BJ (cell line): ENCODE measurements at places on chromosomes 3 and 15.

- no peak for DNase-seq
Observed at GRCh38 chr3:95719481-95719880, 1094.9 kb upstream of the EPHA6 start.

GRCh38 chr3:124386996-124387595, 343.2 kb upstream of the UMPS start:
- no peak for DNase-seq

DNA sequence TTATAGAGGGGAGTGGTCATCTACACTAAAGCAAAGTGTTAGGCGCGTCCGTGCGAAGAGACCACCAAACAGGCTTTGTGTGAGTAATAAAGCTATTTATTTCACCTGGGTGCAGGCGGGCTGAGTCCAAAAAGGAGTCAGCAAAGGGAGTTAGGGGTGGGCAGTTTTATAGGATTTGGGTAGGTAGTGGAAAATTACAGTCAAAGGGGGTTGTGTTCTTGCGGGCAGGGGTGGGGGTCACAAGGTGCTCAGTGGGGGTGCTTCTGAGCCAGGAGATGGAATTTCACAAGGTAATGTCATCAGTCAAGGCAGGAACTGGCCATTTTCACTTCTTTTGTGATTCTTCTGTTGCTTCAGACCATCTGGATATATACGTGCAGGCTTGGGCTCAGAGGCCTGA, 47.1 kb downstream of the OIP5 start:
- DNase-seq: no peak

- DNase-seq: no peak
Observed at GRCh38 chr15:28096411-28096669, 2.8 kb downstream of the OCA2 start.

DNA sequence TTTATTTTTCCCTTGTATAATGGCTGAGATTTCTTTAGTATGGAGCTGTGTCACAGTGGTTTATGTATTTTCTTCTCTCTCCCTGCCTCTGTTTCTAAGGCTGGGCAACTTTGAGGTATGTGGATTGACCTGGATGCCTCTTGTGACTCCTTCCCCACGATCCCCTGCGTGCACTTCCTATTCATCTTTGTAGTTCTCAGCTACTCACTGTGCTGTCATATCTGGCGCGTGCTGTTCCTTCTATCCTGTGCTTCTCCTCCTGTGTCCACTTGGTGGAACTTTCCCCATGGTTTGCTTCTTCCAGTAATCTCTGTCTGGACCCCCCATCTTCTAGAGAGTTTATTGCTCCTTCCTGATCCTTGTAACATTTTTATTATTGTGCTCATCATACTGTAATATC, 97.3 kb downstream of the AKAP13 start:
- no peak for DNase-seq
